ENCODE measurements at places on chromosomes 5 and 9.

DNA sequence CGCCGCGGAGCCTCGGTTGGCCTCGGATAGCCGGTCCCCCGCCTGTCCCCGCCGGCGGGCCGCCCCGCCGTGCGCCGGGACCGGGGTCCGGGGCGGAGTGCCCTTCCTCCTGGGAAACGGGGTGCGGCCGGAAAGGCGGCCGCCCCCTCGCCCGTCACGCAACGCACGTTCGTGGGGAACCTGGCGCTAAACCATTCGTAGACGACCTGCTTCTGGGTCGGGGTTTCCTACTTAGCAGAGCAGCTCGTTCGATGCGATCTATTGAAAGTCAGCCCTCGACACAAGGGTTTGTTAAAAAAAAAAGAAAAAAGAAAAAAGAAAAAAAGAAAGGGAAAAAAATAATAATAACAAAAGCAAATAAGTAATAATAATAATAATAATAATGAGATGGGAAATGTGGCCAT lies 112.8 kb downstream of the GCNT1 start:
- peak; percentile 70 for DNase-seq

- DNase-seq: peak; percentile 58
These were observed 42.8 kb upstream of the NKD2 start for GRCh38 chr5:965604-966344.

GRCh38 chr5:157295247-157295646 lies 29.3 kb downstream of the CYFIP2 start:
- DNase-seq: no peak

GRCh38 chr5:83568186-83568585 lies 96.6 kb downstream of the VCAN start:
- no peak for DNase-seq

DNA sequence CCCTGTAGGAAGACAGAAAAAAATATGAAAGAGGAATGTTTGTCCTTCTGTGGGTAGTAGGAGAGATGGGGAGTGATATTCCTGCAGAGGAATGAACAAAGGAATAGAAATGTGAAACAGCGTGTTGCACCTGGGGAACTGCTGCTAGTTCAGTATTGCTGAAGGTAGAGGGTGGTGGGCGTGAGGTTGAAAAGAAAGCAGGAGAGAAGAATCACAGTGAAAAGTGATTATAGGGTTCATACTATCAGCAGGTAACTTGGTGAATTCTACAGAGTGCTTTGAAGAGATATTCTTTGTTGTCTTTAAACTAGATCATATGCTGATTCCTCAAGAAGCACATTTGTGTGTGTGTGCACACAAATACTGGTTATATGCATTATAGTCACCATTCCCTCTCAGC lies 95.6 kb downstream of the ADGRV1 start:
- DNase-seq: no peak

DNA sequence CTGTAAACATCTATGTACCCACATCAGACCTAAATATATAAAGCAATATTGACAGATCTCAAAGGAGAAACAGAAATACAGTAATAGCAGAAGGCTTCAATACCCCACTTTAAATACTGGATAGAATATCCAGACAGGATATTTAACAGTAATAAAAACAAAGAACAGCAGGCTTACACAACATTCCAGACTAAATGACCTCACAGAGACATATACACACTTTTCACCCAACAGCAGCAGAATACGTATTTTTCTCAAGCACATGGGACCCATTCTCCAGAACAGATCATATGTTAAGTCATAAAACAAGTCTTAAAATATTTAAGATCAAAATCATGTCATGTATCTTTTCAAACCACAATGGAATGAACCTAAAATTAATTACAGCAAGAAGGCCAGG lies 76.8 kb downstream of the CAMSAP1 start:
- no peak for DNase-seq

GRCh38 chr9:127538849-127539258 lies 73.2 kb upstream of the STXBP1 start:
- DNase-seq: no peak

- DNase-seq: no peak
These were observed 56.8 kb downstream of the FAM81B start for GRCh38 chr5:95447961-95448360.

DNA sequence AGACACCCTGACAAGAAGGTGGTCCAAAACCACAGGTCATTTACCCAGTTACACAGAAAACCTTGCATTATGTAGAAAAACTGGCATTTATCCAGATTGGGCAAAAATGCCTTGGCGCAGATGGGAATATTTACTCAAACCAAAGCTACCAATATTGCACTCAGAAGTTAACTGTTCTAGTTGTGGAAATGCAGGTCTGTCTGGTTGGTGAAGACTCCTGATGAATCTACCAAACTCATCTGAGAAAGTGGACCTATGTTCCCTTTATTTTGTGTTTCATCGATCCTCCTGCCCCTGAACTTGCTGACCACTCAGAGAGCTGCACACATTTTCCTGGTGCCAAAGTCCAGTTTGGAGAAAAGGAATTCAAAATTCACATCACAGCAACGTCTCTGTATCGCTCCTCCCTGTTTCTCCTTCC lies 85.2 kb upstream of the ALDH1A1 start:
- DNase-seq: no peak

- no peak for DNase-seq
These were observed 110.8 kb downstream of the LHFPL2 start for GRCh38 chr5:78537821-78538220.

DNA sequence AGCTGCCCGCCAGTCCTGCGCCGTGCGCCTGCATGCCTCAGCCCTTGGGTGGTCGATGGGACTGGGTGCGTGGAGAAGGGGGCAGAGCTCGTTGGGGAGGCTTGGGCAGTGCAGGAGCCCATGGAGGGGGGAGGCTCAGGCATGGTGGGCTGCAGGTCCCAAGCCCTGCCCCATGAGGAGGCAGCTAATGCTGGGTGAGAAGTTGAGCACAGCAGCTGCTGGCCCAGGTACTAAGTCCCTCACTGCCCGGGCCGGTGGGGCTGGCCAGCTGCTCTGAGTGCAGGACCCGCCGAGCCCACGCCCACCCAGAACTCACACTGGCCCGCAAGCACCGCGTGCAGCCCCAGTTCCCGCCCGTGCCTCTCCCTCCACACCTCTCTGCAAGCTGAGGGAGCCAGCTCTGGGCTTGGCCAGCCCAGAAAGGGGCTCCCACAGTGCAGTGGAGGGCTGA lies 764.3 kb upstream of the TYRP1 start:
- DNase-seq: no peak

DNA sequence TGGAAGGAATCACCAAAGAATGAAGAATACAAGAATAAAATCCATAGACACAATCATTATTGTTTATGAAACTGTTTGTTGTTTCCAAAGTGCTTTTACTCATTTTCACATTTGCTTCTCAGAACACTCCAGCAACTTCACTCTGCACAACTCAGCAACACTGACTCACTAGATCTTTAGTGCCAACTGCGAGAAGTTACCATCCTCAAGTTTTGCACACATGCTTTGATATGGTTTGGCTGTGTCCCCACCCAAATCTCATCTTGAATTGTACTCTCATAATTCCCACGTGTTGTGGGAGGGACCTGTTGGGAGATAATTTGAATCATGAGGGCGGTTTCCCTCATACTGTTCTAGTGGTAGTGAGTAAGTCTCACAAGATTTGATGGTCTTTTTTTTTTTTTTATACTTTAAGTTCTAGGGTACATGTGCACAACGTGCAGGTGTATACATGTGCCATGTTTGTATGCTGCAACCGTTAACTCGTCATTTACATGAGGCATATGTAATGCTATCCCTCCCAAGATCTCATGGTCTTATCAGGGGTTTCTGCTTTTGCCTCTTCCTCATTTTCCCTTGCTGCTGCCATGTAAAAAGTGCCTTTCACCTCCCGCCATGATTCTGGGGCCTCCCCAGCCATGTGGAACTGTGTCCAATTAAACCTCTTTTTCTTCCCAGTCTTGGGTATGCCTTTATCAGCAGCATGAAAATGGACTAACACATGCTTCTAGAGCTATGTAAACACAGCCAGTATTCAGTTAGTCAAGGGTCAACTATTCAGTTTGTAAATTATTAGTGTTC lies 36.9 kb downstream of the CLINT1 start:
- no peak for DNase-seq

DNA sequence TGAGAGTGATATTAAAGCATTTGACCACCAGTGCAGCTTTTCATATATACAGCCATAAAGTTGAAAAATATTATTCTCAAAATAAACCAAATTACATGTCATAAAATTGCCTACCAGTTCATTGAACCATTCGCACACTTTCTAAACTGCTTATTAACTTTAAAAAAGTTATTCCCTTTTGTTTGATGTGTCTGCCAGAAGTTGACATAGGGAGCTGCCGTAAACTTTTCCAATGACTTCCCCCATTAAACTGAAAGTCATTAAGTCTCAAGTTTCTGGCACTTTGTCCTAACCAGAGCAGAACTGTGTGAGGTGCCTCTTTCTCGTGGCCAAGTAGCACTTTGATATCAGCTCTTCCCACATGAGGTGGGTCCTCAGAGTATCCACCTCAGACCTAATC lies 582.0 kb upstream of the DMAC1 start:
- no peak for DNase-seq

GRCh38 chr9:134324359-134325095 lies 1.7 kb upstream of the RXRA start:
- DNase-seq: no peak

- DNase-seq: no peak
These were observed 41.9 kb downstream of the SLC22A5 start for GRCh38 chr5:132411304-132412013.

DNA sequence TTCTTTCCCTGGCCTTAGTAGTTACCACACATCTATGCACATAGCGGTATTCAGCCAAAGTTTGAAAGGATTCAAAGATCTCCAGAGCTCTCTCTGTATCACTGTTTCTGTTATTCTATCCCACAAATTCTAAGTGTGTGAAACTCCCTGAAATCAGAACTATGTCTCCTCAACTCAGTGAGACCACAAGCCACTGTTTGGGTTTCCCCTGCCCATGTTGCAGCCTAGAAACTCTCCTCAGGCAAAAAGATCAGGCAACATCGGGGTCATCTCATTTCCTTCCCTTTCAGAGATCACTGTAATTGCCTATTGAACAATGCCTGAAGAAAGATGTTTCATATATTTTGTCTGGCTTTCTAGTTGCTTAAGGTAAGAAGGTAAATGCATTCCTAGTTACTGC lies 135.6 kb downstream of the TMC1 start:
- DNase-seq: no peak

DNA sequence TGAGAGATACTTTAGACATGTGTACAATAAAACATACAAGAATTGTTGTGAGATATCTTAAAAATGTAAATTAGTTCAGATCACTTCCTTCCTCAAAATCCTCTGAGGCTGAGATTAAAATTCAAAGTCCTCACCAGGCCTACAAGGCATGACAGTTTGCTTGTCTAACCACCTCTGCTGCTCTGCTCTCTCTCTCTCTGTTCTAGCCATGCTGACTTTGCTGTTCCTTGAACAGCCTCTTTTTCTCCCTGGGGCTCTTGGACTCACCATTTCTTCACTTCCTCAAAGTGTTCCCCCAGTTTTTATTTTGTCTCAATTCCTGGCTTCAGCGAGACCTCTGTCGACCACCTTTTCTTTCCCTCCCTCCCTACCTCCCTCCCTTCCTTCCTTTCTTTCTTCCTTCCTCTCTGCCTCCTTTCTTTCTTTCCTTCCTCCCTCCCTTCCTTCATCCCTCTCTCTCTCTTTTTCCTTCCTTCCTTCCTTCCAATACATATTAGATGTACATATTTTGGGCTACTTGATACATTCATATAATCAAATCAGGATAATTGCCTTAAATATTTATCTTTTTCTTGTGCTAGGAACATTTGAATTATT lies 27.0 kb downstream of the CATSPER3 start:
- no peak for DNase-seq

DNA sequence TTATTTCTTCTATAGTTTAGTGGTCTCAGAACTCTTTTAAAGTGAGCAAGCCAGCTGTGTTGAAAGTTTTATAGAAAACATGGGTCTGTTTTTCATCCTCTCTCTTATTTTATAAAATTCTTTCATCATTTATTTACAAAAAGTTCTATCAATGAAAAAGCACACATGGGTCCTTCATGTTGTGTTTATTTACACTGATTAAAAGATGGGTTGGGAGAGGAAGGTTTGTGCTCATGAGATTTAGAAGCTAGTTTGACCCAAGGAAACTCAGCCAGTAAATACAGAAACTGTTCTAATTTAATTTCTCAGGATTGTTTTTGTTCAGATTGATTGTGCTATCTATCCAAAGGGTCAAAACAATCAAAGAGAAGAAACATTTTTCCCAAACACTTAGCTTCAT lies 178.8 kb upstream of the KLF9 start:
- no peak for DNase-seq

- no peak for DNase-seq
These were observed 6.2 kb upstream of the SAR1B start for GRCh38 chr5:134638760-134639201.

DNA sequence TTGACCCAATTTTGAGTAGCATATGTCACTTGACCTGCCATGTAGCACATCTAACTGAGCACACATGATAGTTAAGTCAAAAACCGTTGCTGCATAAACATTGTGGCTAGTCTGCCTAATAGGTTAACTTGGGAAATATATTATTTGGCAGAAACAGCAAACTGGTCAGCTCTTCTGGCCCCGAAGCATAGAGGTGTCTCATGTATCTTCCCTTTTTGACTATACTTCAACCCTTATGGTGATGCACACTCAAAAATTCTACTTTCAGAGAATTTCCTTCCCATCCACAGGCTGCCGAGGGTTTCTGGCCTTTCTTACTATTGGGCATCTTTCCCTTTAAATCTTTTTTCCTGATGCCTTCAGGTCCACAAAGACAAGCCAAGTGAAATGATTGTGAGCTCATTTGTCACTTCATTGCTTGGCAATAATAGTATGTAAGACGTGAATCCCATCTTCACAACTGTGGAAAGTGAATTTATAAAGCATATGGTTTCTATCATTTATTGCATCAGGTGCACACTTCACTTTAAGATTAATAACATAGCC lies 41.2 kb downstream of the MOCS2 start:
- peak; percentile 49 for DNase-seq

DNA sequence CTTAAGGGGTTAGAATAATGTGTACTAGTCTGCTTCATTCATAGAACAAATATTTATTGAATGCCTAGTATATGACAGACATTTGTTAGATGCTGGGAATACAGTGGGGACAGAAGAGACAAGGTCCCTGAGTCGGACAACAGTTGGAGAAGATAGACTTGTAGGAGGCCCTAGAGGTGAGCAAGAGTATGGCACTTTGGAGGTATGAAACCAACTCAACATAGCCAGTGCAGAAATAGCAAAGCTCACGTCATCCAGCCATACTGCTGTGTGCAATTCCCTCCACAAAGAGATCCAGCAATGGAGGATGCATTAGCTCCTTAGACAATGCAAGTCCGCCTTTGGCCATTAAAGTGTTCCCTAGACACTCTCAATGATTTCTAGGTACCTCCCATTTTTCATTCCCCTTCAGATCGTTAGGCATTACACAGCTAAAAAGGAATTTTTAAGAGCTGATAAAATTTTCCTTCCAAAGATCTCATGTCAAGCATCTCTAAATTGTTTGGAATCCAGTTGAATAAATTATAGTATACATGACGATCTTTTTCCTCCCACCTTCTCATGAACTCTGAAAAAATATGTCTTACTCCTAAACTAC lies 1949.6 kb upstream of the WWC1 start:
- DNase-seq: no peak
